Pons (tissue), 1 donor: ENCODE measurements at places on chromosomes 4 and X.

- no peak for DNase-seq
Measured at GRCh38 chrX:47859686-47860085, 23.0 kb downstream of the ZNF81 start.

DNA sequence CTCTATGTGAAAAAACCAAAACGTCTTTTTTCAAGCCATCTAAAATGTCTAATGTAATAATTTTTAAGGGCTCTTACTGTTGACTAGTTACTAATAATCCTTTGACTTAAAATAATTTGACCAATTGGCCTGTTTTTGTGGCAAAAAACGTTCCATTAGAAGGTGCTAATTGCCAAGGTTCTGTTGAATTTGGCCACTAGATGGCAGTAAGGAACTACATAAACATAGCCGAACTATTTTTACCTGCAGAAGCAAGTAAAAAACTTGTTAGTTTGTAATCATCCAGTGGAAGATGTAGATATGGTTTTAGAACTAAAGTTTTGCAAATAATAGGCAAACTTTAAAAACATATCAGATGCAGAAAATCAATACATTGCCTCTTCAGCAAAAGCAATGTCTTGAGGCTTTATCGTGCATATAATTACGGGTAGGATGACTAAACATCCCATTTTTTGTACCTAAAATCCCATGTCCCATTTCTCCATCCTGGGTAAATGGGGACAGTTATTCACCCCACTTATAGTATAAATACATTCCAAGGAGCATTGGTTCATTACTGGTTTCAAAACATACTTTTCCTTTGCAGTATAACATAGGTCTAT is 57.6 kb downstream of the PROM1 start:
- peak; percentile 71 for DNase-seq

DNA sequence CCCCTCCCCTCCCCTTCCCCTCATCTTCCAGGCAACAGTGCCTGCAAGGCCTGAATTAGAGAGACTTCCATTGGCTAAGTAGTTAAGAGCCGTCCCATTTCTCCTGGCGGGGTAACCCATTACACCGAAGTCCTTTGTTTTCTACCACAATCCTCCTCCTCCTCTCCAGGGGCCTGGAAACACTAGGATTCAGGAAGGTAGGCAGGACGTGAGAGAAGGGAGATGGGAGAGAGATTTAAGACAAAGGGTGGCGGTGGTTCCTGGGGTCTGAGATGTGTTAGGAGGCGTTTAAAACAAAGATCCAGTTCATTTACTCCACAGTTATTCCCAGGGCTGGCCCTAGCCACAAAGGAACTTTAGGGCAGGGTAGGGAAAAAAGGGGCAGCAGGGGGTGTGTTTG is 28.0 kb downstream of the NYX start:
- DNase-seq: peak; percentile 1

- DNase-seq: no peak
Measured at GRCh38 chr4:181105487-181105886, 1137.7 kb upstream of the TENM3 start.

GRCh38 chr4:110275871-110276270 is 77.5 kb upstream of the ELOVL6 start:
- DNase-seq: no peak

DNA sequence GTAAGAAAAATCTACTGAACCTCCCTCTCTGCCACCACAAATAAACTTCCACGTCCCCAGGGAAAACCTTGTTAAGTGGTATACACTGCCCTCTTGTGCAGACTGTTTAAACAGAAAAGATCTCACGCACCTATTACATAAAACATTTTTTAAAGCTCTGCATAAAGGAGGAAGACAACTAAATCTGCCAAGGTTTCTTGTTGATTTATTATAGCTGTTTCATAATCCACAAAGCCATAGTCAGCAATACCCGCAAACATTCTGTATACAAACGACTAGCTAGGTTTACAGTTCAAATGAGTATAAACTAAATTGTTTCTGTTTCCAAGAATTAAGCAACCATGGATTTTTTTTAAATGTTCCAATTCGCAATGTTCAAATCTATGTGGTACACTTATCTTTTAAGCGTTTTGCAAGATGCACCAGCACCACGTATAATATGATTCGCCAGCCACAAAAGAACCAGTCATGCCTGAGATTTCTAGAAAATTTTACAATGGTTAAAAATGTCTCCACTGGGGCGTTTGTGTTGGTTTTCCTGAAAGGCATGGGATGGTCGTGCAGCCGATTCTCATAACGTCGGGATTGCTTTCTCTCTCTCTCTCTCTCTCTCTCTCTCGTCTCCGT is 164.6 kb downstream of the PRKX start:
- peak; percentile 36 for DNase-seq

DNA sequence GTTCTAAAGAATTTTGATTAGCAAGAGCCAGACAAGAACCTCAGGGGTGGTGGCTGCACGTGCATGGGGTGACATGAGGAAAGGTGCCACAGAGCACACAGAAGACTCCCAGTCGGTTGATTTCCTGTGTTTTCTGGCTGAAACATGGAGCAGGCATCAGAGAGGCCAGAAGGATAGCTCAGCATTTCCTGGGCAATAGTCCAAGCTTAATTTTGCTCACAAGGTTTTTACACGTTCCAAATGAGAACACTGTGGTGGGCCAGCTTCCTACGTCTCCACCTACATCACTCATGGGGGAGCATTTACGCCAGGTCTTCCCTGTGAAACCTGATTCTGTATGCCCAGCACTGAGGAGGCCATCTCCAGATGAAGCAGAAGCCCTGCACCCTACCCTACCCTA is 212.5 kb upstream of the CLNK start:
- no peak for DNase-seq

DNA sequence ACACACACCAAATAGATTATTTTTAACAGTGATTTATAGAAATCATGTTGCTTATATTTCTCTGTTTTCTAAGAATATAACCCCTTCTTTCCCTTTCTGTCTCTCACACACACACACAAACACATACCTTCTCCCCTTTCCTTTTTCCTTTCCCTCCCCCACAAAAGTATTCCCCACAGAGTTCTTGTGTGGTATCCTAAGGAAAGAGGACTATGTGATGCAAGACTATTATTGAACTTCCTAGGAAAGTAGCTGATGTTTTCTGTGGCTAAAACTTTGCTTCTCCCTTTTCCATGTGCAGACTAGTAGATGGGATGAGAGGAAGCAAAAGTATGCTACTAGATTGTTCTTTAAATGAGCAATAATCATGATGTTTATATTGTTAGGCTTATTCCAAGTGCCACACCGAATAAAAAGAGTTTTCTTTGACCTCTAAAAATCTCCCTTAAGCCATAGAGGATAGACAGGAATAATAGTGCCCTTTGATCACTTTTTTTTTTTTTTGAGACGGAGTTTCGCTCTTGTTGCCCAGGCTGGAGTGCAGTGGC is 38.7 kb downstream of the CPEB2 start:
- DNase-seq: no peak

DNA sequence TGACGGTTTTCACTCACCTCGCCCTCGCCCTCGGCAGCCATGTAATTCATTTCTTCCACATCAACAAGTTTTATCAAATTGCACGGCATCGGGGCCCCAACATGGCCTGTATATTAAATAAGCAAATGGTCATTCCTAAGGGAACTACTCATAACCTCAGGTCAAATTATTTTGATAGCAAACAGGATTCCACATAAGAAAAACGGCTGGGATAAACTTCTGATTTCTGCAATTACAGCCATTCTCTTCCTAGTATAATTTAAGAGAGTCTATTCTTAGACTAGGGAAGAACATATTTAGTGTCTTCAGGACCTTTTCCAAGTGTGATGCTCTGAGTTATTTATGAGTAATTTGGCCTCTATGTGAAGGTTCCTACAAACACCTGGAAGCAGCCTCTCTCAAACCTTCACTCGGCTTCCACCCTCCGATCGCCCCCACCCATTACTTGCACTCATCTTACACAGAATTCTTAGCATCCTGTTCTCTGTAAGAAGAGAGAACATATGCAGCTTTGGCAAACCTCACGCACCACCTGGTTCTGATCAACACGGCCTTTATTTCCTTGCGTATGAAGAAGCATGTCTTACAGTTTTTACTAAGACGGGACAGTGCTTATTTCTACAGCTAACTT is 29.4 kb upstream of the CENPU start:
- no peak for DNase-seq
